ENCODE measurements at places on chromosomes 1 and 21.

- peak; percentile 88 for DNase-seq
Observed at GRCh38 chr1:17653728-17654351, 101.3 kb upstream of the ACTL8 start.

DNA sequence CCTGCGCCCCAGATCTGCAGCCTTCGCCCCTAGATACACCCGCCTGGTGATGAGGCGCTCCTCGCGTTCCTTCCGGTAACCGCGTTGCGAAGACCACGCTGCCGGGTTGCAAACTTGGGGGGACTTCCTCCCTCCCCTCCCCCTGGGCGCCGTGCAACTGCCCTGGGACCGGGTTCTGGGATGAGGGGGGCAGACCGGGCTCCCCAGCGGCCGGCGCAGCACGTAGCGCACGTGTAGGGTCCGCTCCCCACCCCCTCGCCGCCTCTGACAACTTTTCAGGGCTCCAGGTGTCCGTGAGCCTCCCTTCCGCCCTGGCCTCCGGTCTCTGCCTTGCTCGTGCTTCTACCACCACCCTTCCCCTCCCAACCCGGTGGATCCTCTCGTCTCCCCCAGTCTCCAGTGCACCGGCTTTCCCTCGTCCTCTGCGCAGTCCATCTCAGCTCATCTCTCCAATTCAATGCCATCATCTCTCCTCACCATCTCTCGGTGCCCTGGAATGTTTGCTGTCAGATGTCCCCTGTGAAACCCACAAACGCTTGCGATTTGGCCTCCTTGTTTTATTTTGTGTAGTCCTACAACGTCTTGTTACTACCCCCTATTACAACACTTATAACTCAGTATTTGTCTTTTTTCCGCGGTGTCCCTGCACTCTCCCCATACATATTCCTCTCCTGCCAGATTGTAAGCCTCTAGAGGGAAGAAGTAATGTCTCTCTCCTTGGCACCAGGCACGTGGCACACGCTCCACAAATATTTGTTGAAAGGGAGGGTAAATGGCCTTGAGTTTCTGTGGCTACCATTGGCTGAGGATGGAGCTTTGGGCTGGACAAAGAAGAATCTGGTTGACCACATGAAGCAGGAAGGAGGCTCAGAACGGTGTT is 782 bp downstream of the PCAT6 start:
- DNase-seq = peak; percentile 39

DNA sequence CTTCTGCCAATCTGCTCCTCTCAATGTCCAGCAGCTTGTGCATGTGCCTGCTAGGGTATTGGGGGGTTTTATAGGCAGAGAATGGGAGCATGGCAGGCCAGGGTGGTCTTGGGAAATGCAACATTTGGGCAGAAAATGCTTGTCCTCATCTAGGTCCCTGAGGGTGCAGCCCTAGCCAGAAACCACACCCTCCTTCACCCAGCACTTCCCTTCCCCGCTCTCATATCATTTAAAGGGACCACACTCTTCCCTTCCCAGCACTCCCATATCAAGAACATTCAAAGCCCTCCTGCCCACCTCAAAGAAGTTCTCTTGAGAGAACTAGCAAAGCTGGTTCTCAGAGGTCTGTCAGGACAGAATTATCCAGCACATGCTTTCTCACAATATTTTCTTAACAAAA is 62.1 kb downstream of the HSD3B1 start:
- DNase-seq = no peak

GRCh38 chr21:41149199-41149598 is 18.8 kb upstream of the BACE2 start:
- DNase-seq = no peak

DNA sequence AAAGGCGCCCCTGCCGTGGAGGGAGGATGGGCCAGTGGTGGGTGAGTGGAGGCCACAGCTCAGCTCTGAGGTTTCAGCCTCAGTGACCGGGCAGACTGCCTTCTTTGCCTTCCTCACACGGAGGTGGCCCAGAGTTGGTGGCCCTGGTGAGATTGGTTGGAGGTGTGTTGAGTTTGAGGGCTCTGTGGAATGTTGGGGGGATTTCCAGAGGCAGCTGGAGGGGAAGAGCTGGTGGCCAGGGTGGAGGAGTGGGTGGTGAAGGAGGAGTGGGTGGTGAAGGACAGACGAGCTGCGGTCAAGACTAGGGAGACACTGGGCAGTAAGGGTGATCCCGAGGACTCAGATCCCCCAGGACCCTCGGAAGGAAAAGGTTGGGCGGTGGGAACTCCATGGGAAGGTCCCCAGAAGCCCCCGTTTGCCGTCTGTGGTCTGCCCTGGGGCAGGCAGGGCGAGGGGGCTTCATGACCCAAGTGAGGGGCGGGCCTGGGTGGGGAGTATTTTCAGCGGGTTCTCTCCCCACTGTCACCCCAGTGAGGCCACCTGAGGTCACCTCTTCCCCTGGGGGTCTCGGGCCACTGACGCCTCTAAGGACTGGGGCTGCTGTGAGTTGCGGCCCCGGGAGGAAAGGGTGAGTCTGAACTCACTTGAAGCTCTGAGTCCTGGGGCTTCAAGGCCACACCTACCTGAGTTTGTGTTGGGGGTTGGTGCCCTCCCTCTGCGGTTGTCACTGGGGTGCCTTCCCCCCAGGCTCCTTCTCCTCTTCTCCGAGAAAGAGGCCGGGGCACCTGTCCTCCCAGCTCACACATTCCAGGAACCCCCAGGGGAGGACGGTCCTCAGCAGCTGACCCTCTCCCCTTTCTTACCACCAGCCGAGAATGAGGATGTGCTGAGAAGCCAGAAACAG is 22.7 kb upstream of the PIK3CD start:
- no peak for DNase-seq

DNA sequence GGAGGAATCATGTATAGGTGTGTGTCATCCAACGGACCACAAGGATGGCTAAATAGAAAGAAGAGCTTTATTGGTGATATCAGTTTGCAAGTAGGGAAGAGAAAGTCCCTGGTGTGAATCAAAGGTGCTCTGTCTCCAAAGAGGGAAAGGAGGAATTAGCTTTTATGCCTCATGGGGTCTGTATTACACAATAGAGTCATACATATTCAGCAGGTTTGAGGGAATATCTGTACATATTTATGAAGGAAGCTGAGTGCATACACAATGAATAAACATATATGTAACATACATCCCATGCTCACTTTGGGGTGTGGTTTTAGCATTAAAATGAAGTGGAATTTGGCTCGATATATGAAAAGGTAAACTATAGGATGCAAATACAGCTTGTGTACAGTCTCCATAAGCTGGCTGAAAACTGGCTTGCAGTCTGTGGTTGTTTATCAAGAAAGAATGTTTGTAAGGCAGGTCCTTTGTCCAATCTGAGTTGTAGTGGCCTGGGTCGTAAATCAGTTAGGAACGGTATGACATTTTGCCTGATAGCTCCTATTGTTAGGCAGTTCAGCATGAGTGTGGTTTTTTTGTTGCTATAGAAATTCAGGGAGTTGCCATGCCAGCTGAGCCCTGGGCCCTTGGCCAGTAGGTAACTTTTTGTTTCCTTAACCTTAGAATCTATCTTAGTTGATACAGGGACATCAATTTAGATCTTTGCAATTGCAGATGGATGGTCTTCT is 198.0 kb upstream of the ZP4 start:
- peak; percentile 17 for DNase-seq

- no peak for DNase-seq
Observed at GRCh38 chr1:242754125-242754524, 229.6 kb upstream of the PLD5 start.

All from iPS-NIHi11 (cell line).